ENCODE measurements at places on chromosomes 7 and 10.
A peak's percentile ranks its signal among the peaks of the same experiment; 100 is the strongest.

- no peak for DNase-seq
Observed at GRCh38 chr10:78914502-78915189, 154.1 kb upstream of the ZMIZ1 start.

DNA sequence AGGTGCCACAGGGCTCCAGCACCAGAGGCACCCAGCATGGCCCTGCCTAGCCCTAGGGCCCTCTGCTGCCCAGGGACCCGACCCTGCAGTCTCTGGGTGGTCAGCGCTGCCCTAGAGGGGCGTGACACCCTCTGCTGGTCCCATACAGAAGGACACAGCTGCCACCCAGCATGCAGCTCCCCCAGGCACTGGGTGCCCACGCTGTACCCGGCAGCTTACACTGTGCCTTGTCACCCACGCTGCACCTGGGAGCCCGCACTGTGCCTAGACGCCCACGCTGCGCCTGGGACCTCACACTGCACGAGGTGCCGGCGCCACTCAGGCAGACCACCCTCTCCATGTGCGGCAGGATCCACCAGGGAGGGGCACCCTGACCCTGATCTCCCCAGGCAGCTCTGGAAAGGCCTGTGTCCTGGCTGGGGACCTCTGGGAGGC, 55.2 kb downstream of the PWWP2B start:
- no peak for DNase-seq

DNA sequence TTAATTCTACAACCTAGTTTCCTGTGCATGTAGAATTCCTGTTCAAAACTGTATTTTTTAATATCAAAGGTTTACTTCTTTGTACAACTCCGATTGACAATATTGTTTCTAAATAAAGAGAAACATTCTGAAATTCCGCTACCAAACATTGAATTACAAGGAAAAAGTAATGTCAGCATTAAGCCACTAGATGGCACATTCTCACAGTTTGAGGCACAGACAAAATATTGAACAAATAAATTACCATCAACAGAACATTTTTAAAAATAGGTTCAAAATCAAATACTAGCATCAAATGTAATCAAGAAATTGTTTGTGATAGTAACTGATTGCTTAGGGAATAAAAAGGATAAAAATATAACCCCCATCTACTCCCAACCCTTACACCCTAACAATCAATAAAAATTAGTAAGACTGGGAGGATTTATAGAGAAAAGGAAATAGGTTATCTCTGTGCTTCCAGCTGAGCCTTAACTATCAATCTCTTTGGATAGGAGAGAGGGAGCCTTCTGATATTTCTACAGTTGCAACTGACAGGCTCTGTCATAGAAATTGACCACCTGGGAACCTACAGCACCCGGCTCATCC, 86.6 kb upstream of the C7orf33 start:
- no peak for DNase-seq

DNA sequence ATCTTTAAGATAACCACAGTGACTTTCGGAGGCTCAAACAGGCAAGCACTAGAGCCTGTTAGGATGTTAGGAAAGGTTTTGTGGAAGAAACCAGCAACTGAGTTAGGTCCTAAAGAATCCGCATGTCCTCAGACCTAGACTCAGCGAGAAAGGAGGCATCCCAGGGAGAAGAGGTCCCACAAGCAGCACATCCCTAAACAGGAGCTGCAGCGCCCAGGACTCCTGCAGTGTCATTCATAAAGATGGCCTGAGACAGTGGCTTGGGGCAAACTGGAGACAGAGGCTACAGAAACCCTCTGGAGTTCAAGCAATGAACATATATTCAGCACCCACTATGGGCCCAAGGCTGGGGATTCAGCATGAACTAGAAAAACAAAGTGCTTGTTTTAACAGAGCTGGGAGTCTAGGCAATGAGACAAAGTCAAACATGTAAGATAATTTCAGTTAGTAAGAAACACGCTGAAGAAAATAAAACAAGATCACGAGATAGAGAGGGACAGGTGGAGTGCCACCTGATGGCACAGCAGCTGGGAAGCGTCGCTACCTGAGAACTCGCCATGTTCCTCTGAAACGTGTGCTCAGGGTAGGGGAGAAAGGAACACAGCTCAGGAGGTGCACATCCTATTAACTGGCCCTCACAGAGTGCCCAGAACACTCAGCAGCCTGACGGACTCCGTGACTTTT, 48.1 kb downstream of the PARD3 start:
- DNase-seq = no peak

DNA sequence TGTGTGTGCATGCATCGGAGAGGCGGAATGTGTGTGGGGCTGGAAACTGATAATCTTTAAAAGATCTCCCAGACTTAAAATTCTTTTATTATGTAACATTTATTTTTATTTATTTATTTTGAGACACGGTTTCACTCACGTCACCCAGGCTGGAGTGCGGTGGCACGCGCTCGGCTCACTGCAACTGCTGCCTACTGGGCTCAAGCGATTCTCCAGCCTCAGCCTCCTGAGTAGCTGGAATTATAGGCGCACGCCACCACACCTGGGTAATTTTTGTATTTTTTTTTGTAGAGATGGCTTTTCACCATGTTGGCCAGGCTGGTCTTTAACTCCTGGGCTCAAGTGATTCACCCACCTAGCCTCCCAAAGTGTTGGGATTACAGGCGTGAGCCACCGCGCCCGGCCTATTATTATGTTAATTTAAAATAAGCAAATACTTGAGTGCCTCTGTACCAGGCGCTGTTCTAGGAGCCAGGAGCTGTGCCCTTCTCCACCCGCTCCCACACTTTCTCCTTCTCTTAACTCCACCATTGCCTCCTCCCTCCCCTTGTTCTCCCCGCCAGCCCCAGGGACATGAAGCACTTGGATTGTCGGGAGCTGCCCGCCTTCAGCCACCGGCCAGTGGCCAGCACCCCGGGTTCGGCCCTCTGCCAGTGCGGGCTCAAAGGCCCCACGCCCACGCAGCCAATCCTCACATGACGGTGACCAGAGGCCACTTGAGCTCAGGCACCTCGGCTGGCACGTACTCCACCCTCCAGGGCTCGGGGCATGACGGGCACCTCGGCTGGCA, 163.6 kb downstream of the DNAJB6 start:
- no peak for DNase-seq

GRCh38 chr7:84196084-84196503, 1.5 kb upstream of the SEMA3A start:
- DNase-seq = no peak

DNA sequence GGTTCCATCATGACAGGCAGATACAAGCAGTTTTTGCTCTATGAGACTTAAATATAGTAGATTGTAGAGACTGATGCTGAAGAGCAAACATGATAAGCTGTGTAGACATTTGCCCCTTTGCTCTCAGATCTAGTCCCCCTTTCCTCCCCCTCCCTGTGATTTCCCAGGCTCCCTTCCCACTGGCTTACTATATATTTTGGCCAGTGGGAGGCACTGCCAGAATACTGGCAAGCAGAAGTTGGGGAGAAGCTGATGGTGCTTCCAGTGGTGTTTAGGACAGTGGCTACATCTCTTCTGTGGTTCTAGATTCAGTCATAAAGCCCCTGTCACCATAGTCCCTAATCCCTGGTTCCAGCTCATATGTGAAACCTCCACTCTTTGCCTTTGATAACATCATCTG, 156.1 kb upstream of the STEAP4 start:
- no peak for DNase-seq

GRCh38 chr10:3619241-3619640, 165.8 kb downstream of the KLF6 start:
- DNase-seq = no peak

DNA sequence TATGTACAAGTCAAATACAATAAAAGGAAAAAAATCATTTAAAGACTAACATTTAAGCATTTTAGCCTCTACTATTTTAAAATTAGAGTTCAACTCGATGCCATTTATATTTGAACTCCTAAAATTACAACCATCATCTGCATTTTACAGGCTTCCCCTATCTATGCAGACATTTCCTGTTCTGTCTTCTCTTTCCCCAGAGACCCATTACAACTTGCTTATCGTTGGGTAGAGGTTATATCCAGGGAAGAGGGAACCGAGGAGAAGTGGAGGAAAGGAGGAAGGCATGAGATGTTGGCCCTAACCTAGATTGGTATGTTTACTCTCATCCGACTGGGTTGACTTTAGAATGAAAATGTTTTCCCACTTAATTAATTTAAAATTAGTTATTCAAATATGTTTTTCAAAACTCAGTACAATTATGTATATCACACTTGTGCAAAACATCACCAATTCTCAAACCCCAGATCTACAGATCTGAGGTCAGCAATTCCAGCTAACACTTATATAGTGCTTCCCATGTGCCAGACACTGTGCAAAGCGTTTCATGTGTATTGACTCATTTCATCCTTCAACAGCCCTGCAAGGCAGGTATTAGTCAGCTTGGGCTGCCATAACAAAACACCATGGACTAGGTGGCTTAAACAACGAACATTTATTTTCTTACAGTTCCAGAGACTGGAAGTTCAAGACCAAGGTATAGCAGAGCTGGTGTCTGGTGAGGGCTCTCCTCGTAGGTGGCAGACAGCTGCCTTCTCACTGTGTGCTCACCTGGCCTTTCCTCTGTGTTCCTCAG, 27.3 kb upstream of the HERPUD2 start:
- DNase-seq = no peak

- DNase-seq = no peak
Observed at GRCh38 chr10:109974504-109975191, 33.1 kb upstream of the ADD3 start.

DNA sequence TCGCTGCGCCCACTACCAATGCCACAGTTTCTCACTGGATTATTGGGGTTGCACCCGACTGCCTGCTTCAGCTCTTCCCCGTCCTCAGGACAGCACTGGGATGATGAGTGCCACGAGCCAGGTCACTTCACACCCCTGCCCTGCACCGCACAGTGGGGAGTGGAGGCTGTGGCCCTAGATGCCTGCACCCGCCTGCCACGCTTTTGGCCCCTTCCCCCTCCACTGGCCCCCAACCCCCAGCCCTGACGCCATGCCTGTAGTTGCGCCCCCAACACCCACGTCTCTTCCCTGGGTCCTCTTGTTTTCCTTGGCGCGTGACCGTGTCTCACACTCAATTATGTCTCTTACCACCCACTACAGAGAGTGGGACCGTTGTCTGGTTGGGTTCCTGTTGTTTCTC, 134.3 kb downstream of the VIPR2 start:
- DNase-seq = no peak

- DNase-seq = no peak
Observed at GRCh38 chr7:51104278-51104677, 212.3 kb downstream of the COBL start.

DNA sequence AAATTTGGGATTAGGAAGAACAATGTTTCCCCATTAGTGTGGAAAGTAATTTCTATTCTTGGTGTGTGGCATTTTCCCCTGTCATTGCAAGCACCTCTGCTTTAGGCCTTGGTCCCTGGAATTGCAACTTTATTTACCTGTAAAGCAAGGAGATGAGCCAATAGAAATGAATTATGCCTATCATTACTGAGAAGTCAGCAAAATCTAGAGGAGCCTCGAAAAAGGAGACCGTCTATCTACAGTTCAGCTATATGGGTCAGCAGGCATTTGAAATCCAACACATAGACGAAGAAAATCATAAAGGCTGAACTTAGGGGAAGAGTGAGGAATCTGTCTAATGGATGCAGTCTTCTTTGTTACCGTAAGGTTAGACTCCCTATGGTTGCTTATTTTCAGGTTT, 161.1 kb downstream of the CCDC71L start:
- DNase-seq = no peak

DNA sequence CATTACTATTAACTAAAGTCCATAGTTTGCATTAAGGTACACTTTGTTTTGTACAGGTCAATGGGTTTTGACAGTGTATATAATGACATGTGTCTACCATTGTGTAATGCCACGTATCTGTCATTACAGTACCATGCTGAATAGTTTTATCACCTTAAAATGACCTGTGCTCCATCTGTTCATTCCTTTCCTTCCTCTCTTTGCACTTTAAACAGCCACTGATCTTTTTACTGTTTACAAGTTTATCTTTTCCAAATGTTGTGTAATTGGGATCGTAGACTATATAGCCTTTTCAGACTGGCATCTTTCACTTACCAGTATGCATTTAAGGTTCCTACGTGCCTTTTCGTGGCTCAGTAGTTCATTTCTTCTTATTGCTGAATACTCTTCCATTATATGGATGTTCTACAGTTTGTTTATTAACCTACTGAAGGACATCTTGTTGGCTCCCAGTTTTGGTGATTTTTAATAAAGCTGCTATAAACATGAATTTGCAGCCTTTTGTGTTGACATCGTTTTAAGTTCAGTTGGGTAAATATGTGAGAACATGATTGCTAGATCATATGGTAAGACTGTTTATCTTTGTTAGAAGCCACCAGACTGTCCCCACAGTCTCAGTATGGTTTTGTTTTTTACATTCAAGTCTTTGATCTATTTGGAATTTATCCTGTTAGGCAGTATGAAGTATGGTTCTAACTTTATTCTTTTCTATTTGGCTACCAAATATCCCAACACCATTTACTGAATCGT, 24.7 kb downstream of the STAM start:
- DNase-seq = no peak

- DNase-seq = peak; percentile 22
Observed at GRCh38 chr10:110495731-110496552, 1.8 kb upstream of the DUSP5 start.

DNA sequence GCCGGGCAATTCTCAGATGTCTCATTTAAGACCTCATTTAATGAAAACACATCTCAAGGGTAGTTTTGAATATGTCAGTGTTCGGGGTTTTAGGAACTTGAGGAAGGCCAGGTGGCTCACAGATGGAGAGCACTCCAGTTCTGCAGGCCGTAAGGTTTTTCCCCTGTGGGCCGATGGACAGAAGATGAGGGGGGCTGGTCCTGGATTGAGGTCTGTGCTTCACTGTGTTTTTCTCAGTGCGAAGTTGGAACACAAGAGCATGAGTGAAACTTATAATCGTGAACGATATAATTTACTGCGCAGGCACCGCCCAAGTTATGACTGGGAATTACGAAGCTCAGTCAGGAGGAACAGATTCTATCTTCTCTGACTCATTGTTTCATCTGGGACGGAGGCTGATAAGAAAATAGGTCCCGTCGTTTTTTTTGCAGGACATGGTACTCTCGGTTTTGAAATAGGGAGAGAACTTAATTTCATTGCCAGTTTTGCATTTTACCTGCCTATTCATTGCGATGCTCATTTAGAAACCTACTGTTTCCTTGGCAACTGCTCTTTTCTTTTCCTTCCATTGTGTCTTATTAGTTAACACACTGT, 591.0 kb upstream of the PFKP start:
- no peak for DNase-seq
